ENCODE measurements at places on chromosomes 13 and 19.

GRCh38 chr19:55113570-55114039 is 3.8 kb downstream of the PPP1R12C start:
- DNase-seq = no peak

- DNase-seq = no peak
These were observed 583 bp upstream of the LDLR start for GRCh38 chr19:11088506-11089253.

GRCh38 chr13:105783261-105783660 is 752.2 kb downstream of the EFNB2 start:
- no peak for DNase-seq

DNA sequence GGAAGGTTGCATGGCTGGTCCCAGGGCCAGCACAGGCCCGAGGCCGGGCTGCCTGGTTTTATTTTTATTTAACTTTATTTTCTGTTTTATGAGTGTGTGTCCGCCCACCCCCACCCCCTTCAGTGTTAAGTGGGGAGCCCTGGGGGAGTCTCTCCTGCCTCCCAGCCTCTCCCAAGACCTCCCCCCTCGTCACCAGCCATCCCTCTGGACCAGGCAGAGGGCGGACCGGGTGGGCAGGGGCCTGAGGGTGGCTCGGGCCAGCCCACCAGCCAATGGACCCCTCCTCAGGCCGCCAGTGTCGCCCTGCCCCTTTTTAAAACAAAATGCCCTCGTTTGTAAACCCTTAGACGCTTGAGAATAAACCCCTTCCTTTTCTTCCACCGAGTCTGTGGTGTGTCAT is 531 bp upstream of the TGFBR3L start:
- DNase-seq = no peak

- DNase-seq = peak; percentile 14
These were observed 8.5 kb upstream of the CEACAM7 start for GRCh38 chr19:41696402-41697197.

DNA sequence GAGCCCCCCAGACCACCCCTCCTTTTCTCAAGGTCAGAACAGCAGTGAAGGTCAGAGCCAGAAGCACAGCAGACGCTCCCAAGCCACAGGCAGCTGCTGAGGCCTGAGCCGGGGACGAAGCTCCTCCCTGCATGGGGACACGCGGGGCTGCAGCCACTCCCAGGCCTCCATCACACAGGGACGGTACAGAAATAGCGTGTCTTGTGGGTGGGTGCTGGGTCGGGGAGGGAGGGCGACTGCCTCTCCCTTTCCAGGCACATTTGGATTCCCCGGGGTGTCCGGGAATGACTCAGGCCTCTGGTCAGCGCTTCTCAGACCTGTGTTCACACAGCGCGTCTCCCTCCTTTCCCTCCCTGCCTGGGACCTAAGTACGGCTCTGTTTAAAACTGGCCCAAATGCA is 33.2 kb downstream of the RASA3 start:
- DNase-seq = peak; percentile 84

- DNase-seq = no peak
These were observed 1.1 kb downstream of the GALP start for GRCh38 chr19:56176881-56177280.

DNA sequence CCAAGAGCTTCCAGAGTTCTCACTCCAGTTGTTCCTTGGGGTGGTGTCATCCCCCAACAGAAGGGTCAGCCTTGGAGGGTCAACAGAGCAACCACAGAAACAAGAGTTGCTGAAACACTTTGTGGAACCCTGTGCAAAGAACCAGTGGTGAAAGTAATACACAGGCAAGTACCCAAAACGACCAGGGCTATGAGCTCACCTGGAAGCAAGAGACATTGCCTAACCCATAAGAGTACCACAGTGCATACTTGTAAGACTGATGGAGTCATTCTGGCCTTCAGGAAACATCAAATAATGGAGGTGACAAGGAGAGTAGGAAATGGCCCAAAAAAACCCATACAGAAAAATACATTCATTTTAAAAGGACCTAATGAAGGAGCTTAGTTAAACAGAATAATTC is 184.3 kb upstream of the TSC22D1 start:
- no peak for DNase-seq

DNA sequence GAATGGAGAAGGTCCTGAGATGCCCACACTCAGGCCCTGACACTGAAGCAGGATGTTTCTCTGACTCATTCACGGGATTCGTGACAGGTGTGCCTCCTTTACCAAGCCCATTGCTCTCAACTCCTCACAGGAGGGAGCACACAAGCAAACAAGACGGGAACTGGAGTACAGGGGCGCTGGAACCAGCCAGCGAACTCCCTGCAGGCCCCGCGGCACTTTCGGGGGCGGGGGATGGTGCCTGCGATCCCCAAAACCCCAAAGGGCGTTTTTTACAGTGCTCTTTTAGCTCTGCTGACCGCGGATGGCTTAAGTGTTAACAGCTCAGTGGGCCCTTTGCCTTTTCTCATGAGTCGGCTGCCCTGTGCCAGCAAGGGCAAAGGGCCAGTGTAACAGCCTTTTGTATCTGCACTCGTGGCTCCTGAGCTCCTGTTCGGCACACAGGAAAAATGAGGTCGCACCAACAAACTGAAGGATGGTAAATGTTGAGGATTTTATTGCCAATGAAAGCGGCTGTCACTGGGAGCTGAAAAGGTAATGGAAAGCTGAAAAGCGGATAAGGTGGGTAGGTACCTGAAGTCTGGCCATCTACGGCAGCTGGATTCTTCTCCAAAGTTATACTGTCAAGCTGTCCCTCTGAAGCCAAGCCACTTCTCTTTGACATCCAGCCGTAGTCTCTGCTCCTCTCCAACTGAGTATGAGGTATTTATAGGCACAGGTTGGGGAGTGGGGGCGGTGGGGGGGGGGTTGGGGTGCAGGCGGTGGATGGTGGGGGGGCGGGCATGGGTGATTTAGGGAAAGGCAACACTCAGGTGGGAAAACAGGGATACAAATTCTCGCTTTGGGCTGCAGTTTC is 65.0 kb upstream of the TRPC4 start:
- DNase-seq = no peak

GRCh38 chr13:110662091-110662490 is 43.8 kb downstream of the CARS2 start:
- no peak for DNase-seq

All from suppressor macrophage treated with lipopolysaccharide for 4 hours (primary cell).